Glutamatergic neuron (in vitro differentiated cells): ENCODE measurements at places on chromosomes 7 and 10.

DNA sequence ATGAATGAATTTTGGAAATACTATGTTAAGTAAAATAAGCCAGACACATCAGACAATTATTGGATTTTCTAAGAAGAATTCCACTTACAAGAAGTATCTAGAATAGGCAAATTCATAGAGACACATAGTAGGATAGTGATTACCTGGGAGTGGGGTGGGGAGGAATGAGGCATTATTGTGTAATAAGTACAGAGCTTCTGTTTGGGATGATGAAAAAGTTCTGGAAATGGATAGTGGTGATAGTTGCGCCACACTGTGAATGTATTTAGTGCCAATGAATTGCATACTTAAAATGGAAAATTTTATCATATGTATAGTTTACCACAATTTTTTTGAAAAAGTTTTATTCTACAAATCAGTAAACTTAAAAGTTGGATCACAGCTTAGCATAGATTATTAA lies 297.2 kb upstream of the KAT6B start:
- no peak for DNase-seq

GRCh38 chr10:70344144-70344543 lies 38.3 kb downstream of the LRRC20 start:
- DNase-seq: no peak

DNA sequence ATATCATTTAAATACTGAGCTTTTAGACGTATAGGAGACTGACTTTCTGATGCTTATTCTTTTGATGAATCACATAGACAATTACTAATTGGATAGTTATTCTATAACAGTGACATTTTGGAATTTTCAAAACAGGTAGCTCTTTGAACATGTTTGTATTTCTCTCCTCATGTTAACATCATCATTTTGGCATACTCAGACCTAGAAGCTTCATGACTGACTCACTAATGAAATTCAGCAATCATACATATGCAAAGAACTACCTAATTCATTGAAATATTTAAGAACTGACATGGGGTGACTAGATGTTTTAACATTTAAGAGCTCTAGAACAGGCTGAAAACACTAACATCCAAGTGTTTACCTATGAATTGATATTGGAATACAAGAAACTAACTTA lies 192.3 kb downstream of the VTI1A start:
- no peak for DNase-seq

GRCh38 chr7:107708956-107709355 lies 35.0 kb upstream of the CBLL1 start:
- no peak for DNase-seq

DNA sequence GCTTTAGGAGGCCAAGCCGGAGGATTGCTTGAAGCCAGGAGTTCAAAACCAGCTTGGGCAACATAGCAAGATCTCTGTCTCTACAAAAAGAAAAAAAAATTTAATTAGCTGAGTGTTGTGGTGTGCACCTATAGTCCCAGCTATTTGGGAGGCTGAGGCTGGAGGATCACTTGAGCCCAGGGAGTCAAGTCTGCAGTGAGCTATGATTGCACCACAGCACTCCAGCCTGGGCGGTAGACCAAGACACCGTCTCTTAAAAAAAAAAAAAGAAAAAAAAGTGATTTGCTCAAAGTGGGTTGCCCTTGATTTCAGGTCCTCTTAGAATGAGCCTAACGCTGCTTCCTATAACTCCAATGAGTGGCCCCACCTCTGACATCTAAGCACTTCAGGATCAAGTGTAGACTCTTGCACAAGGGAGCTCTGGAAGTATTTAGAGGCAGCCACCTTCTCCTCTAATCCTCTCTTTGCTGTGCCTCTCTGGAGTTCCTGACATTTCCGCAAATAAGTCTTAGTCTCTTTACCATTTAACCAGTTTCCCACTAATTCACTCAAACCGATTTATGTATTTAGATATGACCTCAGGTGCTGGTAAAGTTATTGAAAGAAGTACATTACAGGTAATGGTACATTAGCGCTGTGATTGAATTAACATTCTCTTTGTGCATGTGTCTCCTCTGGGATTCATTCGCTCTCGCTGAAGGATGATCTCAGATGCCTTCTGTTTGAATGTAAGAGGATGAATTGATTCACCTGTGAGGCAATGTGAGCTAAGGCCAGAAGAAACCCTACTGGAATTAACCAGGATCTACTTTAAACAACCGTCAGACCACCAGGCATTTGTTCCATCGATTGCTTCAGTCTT lies 60.8 kb upstream of the CELF2 start:
- DNase-seq: no peak

GRCh38 chr10:27744802-27745731 lies 552 bp downstream of the MKX start:
- DNase-seq: no peak

GRCh38 chr10:62985807-62986600 lies 147.1 kb upstream of the NRBF2 start:
- no peak for DNase-seq

GRCh38 chr10:804787-805619 lies 115.5 kb upstream of the DIP2C start:
- no peak for DNase-seq

DNA sequence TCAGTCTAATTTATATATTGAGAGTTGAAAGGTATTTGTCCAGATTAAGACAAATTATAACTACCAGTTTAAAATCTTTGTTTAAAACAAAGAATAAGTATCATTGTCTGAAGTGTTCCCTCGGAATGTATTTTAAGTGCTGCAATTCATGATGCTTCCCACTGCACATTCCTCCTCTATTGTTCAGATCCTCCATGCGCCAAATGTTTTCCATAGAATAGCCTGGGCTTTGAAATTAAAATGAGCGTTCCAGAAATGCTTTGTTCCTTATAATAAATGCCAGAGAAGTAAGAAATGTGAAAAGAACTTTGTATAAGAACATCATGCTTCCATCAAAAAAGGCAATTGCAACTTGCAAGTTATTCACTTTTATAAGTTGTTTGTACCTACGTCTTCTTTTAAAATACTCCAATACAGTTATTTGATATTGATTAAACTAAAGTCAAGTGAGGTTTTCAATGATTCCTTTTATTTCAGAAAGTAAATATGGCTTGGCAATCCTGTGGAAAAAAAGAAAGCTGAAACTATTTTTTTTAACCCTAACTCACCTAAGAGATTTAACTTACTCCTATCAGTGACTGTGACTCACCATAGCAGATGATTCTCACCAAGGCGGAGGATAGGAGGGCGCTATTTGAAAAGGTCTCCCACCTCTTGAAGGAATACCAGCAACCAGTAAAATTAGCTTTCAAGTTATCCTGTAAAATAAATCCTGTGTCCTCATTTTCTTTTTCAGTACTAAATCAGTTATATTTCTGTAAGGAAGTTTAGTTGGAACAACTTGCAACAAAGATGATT lies 85.8 kb downstream of the CTNNA3 start:
- no peak for DNase-seq

GRCh38 chr10:77072361-77072835 lies 565.2 kb downstream of the KCNMA1 start:
- no peak for DNase-seq

- DNase-seq: no peak
Measured at GRCh38 chr10:86410542-86411124, 44.0 kb upstream of the GRID1 start.

DNA sequence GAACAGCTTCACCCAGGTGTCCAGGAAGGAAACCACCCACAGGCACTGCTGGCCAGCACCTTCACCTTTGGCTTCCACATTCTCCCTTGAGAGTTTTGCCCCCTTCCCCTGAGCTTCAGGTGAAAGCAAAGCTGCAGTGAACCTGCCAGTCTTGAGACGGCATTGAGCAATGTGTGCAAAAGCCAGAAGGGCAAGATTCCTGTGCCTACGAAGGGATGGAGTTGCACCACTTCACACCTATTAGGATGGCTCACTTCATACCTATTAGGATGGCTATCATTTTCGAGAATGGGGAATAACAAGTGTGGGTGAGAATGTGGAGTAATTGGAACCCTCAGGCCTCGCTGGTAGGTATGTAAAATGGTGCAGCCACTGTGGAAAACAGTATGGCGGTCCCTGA lies 7.2 kb downstream of the HABP2 start:
- DNase-seq: no peak

DNA sequence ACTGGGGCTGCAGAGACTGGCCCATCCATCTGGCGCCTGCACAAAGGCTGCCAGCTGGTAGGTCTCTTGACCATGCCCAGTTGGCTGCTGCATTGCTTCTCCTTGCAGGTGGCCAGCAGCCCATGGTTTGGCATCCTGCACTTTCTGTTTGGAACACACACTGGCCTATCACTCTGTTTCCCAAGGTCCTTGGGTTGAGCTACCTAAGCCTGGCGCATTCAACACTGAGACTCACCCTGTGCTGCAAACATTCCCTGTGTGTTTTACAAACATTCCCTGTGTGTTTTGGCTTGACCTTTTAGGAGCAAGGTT lies 55.5 kb downstream of the TACR2 start:
- DNase-seq: no peak

DNA sequence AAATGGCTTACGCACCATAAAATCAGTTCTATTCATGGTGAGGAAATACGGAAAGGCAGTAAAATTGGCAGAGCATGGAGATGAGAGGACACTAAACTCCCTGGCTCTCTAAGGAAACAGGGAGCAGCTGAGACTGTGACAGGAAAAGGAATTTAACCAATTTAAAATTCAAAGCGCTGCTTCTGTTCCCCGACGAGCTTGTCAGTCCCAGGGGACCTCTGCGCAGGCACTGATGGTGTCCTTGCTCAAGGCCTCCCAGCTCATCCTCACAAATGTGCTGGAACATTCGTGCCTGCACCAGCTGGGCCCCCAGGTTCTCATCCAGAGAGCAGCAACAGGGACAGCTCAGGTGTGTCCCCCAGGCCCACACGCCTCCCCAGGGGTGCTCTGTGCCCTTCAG lies 101.4 kb downstream of the MAD1L1 start:
- peak; percentile 66 for DNase-seq

DNA sequence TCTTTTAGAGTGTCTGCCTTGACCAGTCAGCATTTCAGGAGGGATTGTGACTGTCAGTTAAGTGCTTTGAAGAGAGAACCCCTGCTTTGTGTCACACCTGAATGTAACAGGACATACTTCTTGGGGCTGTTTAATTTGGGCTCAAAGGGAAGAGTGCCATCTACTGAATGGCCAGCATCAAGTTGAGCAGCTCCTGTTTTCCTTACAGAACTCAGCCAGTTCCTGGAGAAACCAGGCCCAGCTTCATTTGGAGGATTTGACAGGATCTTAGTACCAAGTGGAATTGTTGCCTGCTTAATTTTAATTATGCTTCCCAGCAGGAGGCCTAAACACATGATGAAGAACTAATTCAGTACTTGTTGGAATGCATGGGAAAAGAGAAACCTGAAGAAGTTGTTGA lies 8.3 kb downstream of the ADD3 start:
- no peak for DNase-seq

GRCh38 chr10:104026762-104027161 lies 58.9 kb downstream of the COL17A1 start:
- no peak for DNase-seq

DNA sequence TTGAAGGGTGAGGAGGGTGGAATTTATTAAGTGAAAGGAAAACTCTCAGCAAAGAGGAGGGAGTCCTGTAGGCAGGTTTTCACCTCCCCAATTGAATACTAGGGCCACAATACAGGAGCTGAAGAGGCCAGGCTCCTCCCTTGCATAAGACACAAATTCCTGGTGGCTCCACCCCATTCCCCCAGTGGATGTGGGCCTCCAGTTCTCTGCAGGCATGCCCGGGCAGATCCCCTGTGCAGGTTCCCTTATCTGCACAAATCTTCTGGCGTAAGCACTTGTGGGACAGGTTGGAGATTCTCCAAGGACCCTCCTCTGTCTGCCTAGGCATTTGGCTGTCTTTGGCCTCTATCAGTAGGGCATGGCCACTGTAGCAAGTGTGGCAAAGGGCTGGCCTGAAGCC lies 847.1 kb upstream of the MBL2 start:
- DNase-seq: no peak

DNA sequence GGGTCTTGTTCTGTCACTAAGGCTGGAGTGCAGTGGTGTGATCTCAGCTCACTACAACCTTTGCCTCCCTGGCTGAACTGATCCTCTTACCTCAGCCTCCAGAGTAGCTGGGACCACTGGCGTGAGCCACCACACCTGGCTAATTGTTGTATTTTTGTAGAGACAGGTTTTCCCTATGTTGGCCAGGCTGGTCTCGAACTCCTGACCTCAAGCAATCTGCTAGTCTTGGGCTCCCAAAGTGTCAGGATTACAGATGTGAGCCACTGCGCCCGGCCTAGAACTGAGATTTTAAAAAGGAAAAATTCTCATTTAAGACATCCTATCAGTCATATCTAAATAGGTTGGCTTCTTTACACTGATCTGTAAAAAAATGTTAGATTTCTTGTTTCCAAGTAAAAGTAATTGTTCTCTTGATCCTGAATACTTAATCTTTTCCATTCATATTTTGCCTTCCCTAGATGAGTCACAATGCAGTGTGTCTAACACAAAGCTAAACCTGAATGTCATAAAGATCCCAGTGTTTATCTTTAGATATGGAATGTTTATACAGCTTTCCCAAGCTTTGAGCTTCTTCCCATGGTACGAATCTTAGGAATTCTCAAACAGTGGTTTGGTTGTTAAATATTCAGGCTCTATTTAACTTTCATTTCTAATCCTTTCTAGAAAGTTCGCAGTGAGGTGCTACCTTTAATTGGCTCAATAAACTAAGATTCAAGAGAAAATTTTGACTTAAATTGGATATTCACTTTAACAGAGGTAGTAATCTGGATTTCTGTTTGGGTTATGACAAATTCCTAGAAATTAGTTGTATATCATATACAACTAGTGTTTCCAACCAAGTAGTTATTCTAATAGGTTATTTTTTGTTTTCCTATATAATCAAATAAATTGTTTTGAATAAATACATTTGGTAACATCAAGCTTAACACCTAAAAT lies 12.1 kb upstream of the LAMB1 start:
- no peak for DNase-seq

DNA sequence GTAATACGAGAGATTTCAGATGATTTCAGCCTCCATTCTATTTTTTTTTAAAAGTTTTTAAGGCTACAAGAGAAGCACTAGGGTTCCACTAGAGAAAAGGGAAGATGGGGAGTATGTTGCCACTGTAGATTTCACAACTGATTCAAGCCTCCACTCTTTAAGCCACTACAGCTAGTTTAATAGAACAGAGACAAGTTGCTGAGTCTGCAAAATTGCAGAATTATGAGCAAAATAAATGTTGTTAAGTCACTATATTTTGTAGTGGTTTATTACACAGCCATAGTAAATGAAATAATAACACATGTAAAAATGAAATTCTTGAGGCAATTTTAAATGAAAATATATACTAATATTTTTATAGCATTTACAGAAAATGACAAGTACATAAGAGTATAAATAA lies 96.0 kb upstream of the POT1 start:
- DNase-seq: no peak
